HT-29 (cell line): ENCODE measurements at places on chromosomes 5 and 9.

DNA sequence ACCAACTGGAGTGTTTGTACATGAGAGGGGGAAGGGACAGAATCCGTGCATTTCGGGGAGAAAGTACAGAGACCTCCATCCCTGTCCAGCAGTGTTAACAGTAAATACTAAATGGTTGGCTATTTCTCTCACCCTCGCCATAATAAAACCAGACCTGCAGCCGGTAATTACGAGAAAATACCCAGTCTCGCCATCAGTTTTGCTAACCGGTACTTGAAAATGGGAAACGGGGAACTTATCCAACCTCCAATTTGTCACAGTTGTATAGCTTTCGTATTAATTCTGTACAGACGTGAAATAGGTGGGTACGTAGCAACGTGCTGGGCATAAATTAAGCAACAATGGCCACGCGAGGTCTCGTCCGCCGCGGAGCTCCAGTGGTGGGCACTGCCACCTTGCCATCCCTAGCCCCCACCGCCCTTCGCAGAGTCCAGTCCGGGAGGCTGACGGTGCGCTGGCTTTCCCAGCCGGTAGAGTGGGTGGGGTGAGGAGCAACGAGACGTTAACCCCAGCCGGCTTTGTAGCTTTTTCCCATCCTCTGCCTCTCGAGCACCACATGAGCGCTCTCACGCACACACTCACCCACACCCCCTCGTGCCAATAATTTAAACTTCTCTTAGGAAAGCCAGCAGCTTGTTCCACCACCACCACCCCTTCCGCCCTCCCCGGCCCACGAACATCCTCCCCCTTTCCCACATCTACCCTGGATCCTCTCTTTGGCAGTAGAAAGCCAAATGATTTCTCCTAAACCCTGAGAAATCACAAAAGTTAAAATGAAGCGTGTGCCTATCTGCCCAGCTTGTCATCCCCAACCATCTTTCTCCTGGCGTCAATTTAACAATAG lies 1.8 kb downstream of the ELAVL2 start:
- DNase-seq, result no peak

DNA sequence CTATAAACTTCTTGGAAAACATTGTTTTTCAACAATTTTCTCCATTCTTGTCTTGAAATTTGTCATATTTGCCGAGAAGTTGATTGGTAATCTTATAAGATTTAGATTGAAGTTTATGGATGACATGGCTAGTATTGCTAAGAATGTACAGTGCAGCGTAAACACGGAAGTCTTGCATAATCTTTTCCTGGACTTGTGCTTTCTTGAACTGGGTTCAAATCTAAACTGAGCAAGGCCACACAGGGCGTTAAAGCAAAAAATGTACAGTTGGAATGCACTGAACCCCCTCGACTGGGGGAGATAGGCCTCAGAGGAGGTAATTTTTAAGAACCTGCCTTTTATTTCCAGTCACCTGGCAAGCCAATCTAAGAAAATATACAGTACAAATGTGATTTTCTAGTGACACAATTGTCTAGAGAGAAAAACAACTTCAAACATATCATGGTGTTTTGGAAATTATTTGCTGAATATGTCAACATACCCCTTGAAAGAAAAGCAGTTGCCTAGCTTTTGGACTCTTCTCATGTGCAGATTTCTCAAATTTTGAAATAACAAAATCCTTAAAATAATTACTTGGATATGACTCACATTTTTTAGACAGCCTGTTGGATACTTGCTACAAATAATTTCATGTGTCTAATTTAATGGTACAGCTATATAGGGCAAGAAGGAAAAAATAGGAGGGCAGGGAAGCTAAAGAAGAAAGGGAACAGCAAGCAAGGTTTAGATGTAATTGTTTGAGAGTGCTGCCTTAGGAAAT lies 18.5 kb upstream of the GAS1 start:
- DNase-seq, result no peak

DNA sequence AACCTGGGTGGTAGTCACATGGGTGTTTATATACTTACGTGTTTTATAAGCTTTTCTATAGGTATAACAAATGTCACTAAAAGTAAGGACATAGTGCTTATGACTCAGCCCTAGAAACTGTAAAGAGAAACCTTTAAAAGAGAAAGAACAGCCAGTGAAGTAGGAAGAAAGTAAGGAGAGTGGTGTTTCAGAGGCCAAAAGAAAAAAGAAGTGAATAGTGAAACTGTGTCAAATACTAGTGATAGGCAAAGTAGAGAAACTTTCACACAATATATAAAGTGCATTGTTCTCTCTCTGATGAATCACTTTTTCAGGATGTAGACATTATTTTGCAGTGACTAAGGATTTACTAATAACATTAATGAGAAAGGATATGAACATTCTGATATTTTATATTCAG lies 74.2 kb upstream of the SUSD1 start:
- DNase-seq, result no peak

- DNase-seq, result no peak
Measured at GRCh38 chr5:98755406-98755805, 18.1 kb upstream of the RGMB start.

GRCh38 chr5:162593881-162594280 lies 526.3 kb downstream of the GABRG2 start:
- peak; percentile 38 for DNase-seq

DNA sequence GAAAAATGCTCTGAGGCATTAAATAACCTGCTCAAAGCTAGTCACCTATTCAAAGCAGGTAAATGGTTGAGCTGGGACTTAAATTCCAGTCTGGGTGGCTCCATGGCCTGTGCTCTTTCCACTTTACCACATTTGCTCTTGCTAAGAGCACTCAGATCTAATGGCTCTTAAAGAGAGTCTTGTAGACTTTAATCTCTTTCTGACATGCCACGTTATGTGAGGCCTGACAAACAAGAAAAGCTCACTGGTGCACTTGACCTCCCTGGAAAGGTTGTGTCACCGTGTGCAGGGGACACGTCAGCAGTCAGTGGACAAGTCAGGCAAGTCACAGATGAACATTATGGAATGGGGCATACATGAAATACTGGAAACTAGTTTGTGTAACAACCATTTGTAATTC lies 129.9 kb upstream of the RPS23 start:
- DNase-seq, result no peak

GRCh38 chr5:6483880-6484382 lies 35.3 kb downstream of the UBE2QL1 start:
- DNase-seq, result no peak

DNA sequence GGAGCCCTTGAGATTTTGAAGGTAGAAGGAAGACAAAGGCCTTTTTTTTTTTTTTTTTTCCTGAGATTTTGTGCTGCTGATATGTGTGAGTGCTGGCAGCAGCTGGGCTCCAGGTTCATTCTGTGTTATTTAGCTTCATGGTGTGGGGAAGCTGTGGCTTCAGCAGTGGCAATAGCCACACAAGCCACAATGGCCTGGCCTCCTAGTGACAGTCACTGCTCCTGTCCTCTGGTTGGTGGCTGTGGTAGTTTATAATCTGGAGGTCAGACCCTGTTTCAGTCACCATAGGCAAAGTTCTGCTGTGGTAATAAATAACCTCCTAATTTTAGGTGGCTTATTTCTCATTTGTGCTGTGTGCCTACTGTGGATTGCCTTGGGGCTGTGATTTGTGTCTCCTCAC lies 28.2 kb upstream of the GPR151 start:
- no peak for DNase-seq

GRCh38 chr5:95931079-95931833 lies 30.4 kb downstream of the ELL2 start:
- DNase-seq, result no peak

GRCh38 chr5:67160985-67161384 lies 35.6 kb downstream of the CD180 start:
- peak; percentile 42 for DNase-seq

DNA sequence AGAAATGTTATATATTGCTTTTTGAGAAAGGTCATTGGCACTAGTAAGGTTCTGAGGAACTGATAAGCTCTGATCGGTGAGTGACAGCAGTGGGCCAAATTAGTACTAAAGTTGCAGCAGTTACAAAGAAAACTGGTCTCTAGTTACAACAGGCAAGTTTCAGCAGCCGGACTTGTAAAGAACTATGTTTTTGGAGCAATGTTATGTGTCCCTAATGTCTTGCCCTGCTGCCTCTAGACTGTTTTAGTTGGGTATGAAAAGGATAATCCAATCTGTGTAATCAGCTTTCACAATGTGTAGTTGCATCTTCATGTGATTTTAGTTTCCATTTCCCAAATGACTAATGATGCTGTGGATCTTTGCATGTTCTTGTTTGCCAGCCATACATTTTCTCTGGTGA lies 113.5 kb downstream of the CAMK4 start:
- no peak for DNase-seq

DNA sequence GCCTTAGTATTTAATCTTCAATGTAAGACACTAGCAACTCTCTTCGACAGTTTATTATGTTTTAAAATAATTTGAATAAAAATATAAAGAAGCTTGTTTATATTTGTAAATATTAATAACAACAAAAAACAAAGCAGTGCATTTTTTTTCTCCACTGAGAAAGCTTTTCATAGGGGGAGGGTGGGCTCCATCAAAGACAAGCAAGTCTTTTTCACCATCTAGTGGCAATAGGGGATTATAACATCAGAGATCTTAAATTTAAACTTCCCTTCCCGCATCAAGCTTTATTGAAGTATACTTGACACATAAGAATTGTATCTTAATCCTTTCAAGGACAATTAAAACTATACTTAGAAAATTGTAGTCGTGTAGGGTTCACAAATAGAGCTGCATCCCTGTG lies 9.3 kb upstream of the OR13F1 start:
- no peak for DNase-seq

- no peak for DNase-seq
Measured at GRCh38 chr5:147930769-147931168, 24.4 kb upstream of the C5orf46 start.

- DNase-seq, result no peak
Measured at GRCh38 chr9:25935188-25935587, 256.9 kb upstream of the TUSC1 start.
